ENCODE measurements at places on chromosomes 12 and 14.
A peak's percentile ranks its signal among the peaks of the same experiment; 100 is the strongest.

DNA sequence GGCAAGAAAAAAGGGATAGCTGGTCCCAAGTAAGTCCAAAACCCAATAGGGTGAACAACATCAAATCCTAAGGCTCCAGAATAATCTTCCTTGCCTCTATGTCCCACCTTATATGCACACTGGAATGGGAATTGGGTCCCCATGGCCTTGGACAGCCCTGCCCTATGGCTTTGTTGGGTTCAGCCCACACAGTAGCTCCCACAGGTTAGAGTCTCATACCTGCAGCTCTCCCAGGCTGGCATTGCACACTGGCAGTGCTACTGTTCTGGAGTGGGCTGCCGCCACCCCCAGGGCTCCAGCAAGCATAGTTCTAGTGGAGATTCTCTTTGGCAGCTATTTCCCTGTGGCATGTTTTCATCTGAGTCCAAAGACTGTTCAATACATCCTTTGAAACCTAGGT, 352.4 kb upstream of the CLEC14A start:
- DNase-seq = no peak

GRCh38 chr12:117064596-117064995, 34.6 kb downstream of the TESC start:
- no peak for DNase-seq

- no peak for DNase-seq
Measured at GRCh38 chr12:110844551-110845338, 2.0 kb upstream of the CCDC63 start.

GRCh38 chr14:92813201-92813600, 19.1 kb downstream of the GOLGA5 start:
- no peak for DNase-seq

DNA sequence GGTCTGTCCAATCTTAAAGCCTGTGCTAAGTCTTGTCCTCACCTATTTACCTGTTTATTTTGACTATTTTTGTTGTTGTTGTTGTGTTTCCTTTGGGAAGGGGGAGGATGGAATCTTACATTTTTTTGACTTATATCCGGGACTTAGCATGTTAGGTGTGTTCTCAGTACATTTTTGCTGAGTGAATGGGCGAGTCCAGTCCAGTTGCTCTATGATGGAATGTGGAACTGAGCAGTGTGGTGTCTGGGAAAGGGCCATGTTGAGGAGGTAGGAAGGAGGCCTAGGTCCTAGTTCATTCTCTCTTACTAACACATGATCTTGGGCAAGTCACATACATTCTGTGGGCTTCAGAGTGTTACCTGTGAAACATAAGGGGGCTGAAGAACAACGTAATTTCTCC, 80.9 kb upstream of the SLC38A2 start:
- DNase-seq = no peak

- peak; percentile 87 for DNase-seq
Measured at GRCh38 chr12:2004113-2004929, at the start of gene DCP1B. Gene DCP1B, minus strand, starts transcription at chr12:2004457. Its CDS starts 26 bp downstream, at chr12:2004431.

DNA sequence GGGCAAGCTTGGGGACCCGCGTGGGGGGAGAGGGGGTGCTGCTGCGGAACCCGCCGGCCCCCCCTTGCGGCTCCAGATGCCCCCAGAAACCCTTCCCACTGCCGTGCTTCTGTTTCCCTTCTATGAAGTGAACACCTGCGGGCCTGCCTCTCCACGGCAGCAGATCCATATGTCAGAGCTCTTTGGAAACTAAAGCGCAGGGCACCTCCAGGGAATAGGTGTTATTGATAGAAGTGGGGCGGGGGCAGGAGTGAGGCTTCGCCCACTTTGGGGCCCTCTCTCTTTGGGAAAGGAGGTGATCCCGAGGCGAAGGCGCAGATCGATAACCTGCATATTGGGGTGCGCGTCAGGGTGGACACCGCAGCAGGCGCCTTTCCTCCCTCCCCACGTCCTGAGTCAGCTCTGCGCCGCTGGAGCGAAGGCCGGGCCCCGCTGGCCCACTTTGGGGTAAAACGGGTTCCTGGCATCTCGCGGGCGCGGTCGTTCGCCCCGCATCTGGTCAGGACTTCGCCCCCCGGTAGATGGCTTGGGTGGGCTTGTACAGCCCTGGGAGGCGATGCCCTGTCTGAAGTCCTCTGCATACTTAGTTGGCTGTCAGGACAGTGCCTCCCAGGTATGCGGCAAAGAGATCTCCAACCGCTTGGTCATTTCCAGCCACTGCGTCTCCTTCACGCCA, 524 bp downstream of the KMT5A start:
- DNase-seq = no peak

DNA sequence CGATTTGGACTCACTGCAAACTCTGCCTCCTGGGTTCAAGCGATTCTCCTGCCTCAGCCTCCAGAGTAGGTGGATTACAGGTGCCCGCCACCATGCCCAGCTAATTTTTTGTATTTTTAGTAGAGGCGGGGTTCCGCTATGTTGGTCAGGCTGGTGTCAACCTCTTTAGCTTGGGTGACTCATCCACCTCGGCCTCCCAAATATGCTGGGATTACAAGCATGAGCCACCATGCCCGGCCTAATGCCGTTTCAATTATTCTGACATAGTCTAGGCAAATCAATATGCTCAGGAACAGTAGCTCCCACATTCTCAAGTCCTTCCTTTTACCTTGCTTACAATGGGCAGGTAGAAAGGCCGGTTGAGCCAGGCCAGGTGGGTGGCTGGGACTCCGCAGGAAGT, 82.0 kb upstream of the EEA1 start:
- no peak for DNase-seq

GRCh38 chr12:89206390-89206789, 145.9 kb downstream of the DUSP6 start:
- no peak for DNase-seq

DNA sequence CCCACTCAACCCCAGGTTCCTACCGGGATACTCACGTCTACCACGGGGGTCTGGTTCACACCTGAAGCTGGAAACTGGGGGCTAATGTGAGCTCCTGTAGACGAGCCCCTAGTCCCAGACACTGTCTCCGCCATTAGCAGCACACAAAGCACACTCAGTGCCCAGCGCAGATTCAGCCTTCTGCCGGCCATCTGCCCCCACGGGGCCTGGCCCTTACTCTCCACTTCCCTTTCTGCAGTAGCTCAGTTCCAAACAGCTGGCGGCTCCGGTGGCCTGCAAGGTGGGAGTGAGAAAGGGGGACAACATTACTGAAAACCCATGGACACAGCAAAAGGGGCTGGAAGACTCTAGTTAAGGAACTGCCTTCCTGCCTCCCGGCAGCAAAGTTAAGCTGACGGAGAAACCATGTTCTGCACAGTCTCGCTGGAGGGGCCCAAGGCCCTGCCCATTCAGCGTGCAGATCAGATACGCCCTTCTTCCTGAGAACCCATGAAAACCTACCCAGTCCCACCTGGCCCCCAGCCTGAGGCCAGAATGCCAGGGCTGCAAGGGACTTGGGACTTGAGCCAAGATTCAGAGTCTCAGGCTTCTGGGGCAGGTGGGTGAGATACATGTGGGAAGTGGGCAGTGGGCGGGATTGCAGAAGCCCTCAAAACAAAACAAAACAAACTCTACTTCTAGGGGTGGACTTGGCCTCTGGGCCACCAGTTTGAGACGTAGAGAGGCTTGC, 2.1 kb downstream of the SLC8B1 start:
- no peak for DNase-seq

- DNase-seq = no peak
Measured at GRCh38 chr12:121297435-121297991, 1.0 kb upstream of the CAMKK2 start.

DNA sequence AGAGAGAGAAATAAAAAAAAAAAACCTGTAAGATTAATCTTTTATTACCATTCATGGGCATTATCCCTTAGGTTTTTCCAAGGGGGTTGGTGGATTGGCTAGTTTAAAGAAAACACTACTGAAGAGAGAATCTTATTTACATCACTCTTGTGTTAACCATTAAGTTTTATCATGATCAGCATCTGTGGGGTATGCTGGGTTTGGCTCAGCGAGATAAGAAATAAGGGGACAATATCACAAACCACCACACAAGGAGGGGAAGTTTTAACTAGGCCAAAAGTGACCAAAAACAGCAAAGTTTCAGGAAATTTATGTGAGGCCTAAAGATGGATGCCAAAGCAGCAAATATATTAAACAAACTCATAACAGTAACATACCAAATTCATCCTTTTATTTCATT, 548.6 kb downstream of the SLC16A7 start:
- no peak for DNase-seq

DNA sequence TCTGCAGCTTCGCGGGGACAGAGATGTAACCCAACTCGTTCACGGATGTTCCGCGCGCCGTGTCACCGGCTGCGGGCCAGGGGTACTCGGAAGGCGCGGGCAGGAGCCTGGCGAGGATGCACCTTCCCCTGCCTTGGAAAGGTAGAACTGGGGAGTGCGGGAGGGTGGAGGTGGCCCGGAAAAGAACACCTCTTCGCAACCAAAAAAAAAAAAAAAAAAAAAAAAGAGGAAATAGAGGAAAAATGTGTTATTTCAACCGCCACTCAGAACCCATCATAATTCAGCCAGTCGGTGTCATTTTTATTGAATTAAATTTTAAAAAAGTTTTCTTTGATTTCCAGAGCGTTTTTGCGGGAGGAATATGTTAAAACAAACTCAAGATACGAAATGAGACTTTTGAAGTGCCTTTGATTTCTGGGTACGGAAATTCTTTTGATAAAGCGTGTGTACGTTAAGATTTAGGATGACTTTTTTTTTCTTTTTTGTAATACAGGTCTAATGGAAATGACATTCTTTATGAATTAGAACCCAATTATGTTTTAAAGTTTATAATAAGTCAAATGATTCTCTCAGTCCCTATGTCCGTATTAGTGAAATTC, 8.9 kb downstream of the CDKN1B start:
- DNase-seq = no peak

GRCh38 chr12:120677765-120678473, 9.0 kb upstream of the MLEC start:
- no peak for DNase-seq

Measured in activated T-helper 1 cell treated with anti-CD3 and anti-CD28 coated beads, Interleukin-2, amount 50 U/mL, for 16 hours (primary cell).